ENCODE measurements at places on chromosomes 11 and 22. TPM values are rescaled to one million over a fixed set of nuclear protein-coding genes. Genes with fewer than 3 reads are reported as not detected.

DNA sequence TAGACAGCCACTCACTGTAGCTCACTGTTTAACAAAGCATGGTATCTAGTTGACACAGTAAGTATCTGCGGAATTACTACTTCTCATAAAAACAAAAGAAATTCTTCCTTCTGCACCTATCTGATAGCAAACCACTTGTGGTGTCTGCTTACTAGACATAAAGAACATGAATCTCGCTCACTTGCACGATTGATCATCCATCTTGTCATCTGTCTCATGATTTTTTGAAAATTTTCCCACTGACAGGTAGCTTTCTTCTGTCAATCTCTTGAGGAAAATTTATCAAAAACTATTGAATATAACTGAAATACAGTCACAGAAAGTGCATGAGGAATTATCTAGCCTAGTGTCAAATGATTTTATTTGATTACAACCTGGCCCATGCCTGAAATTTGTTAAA lies 291.6 kb upstream of the ANO3 start:
- DNase-seq, result no peak

GRCh38 chr11:123430721-123431497 lies 840 bp downstream of the GRAMD1B start:
- DNase-seq, result peak; percentile 87

GRCh38 chr11:854601-855329 lies 12.1 kb downstream of the TSPAN4 start:
- no peak for DNase-seq

DNA sequence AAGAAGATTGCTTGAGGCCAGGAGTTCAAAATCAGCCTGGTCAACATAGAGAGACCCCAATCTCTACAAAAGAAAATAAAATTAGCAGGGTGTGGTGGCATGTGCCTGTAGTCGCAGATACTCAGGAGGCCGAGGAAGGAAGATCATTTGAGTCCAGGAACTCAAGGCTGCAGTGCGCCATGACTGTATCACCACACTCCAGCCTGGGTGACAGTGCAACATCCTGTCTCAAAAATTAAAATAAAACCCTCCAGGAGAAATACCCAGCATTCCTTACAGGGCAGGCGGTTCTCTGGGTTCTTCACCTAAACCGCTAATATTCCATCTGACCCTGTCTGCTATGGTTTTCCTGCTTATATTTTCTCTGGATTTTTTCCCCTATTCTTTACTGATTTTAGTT lies 13.5 kb downstream of the TCF20 start:
- no peak for DNase-seq

- DNase-seq, result no peak
Observed at GRCh38 chr11:69468911-69469885, 12.3 kb upstream of the LINC01488 start.

DNA sequence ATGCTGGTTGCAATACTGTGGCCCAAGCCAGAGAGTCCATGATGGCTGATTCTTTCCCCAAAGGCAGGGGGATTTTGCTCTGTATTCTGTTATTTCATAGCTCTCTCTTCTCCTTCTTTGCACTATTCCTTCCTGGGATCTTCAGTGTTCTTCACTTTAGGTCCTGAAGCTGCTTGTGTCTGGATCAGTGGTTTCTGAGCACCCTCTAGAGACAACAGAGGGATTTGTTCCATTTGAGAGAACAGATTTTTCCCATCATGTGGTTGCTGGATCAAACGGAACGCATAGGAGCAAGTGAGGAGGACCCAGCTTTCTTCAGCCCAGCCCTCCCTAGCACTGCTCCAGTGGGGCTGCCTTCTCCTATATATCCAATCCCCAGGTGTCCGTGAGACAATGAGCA lies 68.7 kb upstream of the SYN3 start:
- no peak for DNase-seq

- DNase-seq, result no peak
Observed at GRCh38 chr22:35598396-35598710, 18.8 kb downstream of the MB start.

- peak; percentile 73 for DNase-seq
Observed at GRCh38 chr11:22624742-22625447, 728 bp downstream of the FANCF start.

GRCh38 chr11:130118636-130119387 lies 40.8 kb upstream of the ST14 start:
- DNase-seq, result peak; percentile 31

DNA sequence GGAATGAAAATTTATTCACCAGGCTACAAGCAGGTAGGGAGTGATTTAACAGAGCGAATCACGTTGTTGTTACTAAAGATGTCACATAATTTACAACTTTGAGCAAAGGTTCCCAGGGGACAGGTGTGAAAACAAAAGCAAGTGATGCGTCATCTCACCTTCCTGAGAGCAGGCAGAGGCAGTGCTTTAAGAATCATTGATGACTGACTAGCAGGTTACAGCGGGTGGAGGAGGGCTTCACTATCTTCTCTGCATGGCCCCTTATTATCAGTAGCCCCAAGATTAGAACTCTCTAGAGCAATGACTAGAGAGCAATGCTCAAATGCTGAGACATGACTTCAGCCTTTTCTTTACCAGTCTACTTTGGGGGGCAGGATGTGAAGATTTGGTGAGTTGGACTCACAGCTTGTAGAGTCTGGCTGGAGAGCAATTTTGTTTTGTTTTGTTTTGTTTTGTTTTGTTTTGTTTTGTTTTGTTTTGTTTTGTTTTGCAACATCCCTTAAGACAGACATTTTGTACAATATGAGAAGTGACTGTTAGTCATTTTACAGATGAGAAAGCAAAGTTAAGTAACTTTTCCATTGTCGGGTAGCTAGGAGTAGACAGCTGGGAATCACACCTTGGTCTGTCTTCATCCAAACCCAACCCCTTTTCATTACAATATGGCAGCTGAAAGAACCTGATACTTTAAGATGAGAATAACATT lies 84.8 kb downstream of the SLC1A2 start:
- DNase-seq, result peak; percentile 30

DNA sequence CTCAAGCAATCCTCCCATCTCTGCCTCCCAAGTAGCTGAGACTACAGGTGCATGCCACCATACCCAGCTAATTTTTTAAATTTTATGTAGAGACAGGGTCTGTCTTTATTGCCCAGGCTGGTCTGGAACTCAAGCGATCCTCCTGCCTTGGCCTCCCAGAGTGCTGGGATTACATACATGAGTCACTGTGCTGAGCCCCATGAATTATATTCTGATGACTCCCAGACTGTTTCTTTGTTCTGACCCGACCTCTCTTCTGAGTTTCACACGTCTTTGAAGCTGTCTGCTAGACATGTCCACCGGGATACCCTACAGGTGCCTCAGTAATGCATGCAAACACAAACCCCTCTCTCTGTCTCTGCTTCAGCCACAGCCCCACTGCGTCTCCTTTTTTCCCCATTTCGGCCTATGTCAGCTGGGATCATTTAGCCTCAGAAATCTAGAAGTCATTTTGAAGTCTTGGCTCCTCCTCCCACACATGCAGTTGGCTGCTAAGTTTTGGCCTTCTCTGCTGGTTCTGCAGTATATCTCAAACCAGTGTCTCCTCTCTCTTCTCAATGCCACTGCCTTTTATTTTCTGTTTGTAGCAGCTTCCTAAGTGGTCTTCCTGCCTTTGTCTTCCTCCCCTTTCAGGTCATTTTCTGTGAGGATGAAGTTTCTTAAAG lies 4.8 kb downstream of the VPS26B start:
- no peak for DNase-seq

DNA sequence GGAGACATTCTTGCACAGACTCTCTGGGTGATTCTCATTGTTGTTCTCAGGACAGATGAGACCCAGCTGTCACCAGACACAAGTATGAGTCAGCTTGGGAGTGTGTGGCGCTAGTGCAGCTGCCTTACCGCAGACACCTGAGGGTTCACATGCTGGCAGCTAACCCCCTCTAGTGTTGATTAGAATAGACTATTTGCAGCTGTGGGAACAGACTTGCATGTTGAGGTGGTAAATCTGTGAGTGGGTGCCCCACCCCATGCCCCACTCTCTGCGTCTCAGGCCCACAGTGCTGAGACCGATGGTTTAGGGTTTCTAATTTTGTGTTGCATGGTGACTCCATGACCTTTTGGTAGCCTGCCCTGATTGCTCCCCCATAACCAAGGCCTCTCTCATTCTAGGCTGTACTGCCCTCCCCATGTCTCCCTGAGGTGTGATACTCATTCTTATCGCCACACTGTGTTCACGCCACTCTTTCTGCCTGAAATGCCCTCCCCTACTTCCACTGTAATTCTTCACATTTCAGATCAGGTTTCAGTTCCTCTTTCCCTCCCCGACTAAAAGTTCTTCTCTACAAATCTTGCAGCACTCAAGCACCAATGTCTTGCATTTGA lies 73.7 kb upstream of the KIRREL3 start:
- no peak for DNase-seq

DNA sequence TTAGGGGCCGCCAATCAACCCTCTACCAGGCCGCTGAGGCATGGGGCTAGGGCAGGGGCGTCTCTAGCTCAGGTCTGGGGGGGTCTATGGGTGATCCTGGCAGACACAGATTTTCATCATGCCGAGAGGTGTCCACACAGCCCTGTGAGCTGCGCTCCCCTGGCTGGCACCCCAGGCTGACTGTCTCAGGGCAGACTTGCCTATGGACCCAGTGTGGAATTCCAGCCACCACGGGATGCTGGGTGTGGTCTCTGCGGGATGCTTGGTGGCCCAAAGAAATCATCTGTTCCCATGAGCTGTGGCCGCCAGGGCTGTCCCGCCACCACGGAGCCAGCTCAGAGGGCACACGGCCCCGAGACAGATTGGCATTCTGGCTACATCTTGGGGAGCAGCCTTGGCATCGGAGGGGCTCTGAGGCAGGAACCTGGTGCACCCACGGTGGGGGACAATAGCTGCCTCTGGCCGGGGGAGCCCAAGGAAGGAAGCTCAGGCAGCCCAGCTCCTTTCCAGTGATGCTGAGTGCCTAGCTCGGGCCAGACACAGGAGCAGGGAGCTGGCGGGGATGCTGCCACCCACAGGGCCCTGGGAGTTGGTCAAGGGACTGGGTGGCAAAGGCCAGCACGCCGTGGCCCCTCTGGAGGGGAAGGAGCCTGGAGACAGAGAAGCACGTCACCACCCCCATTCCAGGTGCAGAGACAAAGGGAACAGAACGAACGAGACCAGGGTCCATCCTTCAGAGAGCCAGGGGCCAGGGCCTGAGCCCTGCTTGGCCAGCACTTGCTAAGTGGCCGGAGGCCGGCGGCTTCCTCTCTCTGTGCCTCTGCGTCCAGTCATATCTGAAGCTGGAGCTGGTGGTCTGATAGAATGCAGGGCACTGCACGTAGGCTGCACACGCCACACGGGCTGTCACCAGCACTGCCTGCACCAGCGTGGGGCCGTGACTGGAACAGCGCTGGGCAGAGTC lies 64.4 kb upstream of the FGF3 start:
- DNase-seq, result no peak

The MRGPRX3 gene
- not detected for total RNA-seq

The GPR83 gene
- total RNA-seq, result not detected

The LPXN gene
- total RNA-seq, result 108 TPM

The BAIAP2L2 gene
- 1.6 TPM for total RNA-seq

The DEFB131B gene
- total RNA-seq, result not detected

The TMEM45B gene
- total RNA-seq, result 5.8 TPM

The DDI1 gene
- total RNA-seq, result not detected

The ARHGAP20 gene
- total RNA-seq, result 0.05 TPM

Data from activated CD4-positive, alpha-beta memory T cell treated with anti-CD3 and anti-CD28 coated beads for 36 hours (primary cell).